Kidney tubule cell (primary cell): ENCODE measurements at places on chromosomes 6 and 20.

DNA sequence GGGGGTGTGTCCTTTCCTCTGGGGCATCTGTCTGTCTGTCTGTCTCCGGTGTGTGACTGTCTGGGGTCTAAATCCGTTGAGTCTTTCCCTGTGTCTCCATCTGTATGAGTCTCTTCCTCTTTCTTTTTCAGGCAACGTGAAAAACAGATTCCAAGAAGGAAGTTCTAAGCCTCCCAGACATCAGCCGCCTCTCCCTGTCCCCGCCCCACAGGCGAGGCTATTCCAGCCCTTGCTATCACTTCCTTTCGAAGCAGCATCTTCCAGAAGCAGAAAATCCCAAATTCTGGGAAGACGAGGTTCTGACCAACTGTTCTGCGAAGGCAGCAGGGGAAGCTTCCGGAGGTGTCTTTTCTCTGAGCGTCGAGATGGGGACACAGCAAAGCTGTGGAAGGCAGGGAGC, 34.0 kb downstream of the PMEPA1 start:
- DNase-seq: no peak

DNA sequence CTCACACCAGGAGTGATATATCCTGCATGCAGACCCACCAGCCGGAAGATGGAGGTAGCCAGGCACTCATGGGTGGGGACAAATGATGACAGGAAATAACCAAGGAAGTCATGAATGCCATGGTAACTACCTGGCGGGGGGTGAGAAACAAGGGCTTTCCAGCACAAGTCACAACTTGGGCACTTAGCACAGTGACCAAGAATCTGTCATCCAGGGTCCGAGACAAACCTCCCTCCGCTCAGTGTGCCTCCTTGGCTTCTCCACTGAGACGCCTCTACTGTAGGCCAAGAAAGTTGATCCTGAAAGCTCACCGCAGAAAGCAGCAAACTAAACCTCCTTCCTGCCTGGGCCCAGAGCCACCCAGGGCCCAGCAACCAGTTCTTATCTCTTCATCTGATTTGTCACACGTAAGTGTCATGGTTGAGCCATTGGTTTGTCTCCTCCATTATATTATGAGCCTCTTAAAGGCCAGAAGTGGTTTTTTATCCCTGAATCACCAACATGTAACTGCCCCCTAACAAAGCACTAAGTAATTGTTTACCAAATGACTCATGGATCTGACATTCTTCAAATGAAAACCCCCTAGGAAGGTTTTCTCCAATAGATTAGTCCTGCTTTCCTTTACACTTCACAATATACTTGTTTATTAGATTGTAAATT, 84.3 kb upstream of the TAB2 start:
- DNase-seq: peak; percentile 98

GRCh38 chr6:3287308-3287707, 28.6 kb downstream of the PSMG4 start:
- DNase-seq: no peak

DNA sequence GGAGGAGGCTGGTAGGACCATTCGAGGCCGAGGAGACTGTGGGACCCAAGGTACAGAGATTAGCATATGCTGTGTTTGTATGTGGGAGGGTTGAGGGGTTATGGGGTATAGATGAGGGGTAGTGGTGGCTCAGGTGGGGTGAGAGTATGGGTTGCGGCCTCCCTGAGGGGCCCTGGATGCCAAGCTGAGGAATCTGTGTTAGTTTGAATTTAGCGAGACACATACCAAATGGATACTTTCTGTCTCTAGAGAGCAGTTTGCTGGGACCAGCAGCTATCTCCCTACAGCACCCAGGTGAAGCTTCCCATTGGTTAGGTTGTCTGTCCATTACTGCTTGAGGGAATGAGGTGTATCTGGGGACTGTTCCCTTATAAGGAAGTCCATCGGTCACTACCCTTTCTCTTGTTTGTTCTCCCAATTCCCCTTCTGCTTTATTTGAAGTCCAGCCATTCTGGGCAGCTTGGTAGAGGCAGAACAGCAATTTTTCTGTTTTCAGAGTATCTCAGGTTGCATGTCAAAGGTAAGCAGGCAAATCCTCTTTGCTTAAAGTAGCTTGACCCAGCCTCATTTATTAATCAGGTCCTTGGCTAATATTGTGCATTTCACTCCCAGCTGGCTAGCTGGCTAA, 15.2 kb downstream of the CHMP4B start:
- no peak for DNase-seq

GRCh38 chr6:52505726-52506409, 71.0 kb downstream of the TRAM2 start:
- no peak for DNase-seq

DNA sequence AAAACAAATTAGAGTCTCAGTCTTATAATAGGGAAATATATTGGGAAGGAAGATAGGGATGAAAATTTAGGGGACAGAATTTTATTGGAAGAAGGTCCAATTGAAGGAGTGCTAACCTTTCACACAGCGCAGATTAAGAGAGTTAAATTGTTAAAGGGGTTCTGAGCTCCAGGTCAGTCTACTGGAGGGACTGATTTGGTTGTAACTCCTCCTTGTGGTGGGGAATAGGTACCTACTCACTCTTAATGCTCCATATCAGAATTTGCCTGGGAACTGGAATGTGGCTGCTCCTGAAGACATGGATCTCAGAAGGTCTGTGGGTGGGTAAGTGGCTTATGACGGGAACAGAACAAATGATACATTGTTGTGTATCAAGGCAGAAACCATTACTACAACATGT, 143.5 kb downstream of the FLRT3 start:
- DNase-seq: no peak

- DNase-seq: no peak
Measured at GRCh38 chr20:6954219-6954618, 186.7 kb downstream of the BMP2 start.

DNA sequence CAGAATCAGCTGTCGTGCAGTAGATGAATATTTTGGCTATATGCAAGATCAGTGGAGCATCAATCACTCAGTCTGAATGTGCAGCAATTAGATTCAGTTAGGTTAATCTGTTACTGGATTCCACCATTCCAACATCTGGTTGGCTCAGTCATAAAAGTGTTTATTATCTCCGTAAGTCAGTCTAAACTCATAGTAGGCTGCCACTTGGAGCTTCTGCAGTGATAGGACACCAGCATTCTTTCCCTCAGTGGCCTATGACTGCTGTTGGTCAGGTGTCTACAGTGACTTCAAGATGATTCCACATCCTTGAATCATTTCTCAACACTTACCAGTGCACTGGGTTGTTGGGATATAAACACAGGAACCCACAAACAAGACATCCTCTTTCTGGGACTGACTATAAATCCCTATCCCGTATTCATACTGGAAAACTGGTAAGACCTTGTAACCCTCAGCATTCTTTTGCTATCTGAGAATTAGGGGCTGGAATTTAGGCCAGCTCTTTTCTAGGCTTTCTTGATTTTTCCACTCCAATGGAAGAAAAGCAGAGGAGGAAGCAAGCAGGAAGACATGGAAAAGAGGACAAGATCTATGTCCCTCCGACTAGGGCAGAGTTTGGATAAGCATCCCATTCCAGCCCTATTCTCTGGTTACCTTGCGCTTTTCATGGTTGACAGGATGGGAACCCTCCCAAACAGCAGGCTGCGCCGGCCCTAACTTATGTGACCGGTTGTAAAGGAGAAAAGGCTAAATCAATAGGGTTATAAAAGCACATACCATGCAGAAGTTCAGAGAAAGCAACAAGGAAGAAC, 919.6 kb downstream of the KIF16B start:
- peak; percentile 64 for DNase-seq

GRCh38 chr20:35226126-35226883, at the start of gene MMP24:
TSS of gene MMP24 (plus strand) at chr20:35226690. CDS start at chr20:35226739, 49 bp downstream.
- no peak for DNase-seq
